ENCODE measurements at places on chromosomes 6 and 20. TPM values are rescaled to one million over a fixed set of nuclear protein-coding genes. Genes with fewer than 3 reads are reported as not detected.

Gene SLC24A3
- not detected for total RNA-seq

Gene NKX2-2
- total RNA-seq = not detected

Gene COX4I2
- not detected for total RNA-seq

Gene FNDC11
- 1.3 TPM for total RNA-seq

Gene BTN1A1
- 0.10 TPM for total RNA-seq

Gene TRAPPC3L
- total RNA-seq = not detected

Data from Panc1 (cell line).